Activated CD4-positive, alpha-beta memory T cell treated with anti-CD3 and anti-CD28 coated beads, Interleukin-2, amount 10 ng/mL, durations not matched to agents 7 days and 5 days (primary cell): ENCODE measurements at places on chromosomes 12 and 14.

DNA sequence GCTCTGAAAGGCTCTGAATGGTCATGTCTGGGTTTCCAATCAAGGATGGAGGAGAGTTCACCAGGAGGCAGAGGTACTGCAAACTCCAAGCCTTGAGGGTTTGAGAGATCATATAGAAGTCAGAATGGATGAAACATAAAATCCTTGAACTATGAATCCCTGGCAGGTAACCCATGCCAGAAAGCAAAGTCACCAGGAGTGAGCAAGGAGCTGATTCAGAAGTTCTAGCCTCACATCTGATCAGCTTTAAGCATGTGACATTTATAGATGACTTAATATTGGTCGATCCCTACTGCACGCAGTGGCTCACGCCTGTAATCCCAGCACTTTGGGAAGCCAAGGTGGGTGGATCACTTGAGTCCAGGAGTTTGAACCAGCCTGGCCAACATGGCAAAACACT lies 126.1 kb upstream of the MED13L start:
- no peaks in the 10 kb centered on the region for H3K36me3 ChIP-seq
- no peak overlapping the region for H3K27ac ChIP-seq
- H3K4me1 ChIP-seq, result no peaks in the 10 kb centered on the region
- no peak for DNase-seq
- H3K27me3 ChIP-seq, result peaks cover 3% of the 10 kb centered on the region

DNA sequence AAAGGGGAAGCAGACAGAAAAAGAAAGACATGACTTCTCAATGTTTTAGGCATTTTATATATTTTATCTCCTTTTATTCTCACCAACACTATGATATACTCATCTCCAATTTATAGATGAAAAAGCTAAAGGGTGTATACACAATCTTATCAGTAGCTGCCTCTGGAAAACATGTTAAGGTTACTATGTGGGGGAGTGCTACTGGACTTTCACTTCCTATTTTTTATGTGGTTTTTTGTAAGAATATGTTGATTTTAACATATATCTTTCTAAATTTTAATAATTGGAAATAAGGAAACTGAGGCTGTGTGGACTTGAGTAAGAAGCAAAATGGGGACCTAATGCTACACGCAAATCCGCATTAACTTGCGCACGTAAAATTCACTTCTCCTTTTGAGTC lies 99.6 kb upstream of the PDE3A start:
- no peaks in the 10 kb centered on the region for H3K27me3 ChIP-seq
- H3K36me3 ChIP-seq, result no peaks in the 10 kb centered on the region
- DNase-seq, result no peak
- H3K4me1 ChIP-seq, result no peaks in the 10 kb centered on the region

- H3K36me3 ChIP-seq, result peaks cover 43% of the 10 kb centered on the region
- peaks cover 35% of the 10 kb centered on the region for H3K4me1 ChIP-seq
- no peak for DNase-seq
- H3K27ac ChIP-seq, result peak overlapping the region; percentile 42
Observed at GRCh38 chr12:57096099-57096572, 7.2 kb downstream of the NAB2 start.

GRCh38 chr14:93011650-93012325 lies 88.8 kb downstream of the CHGA start:
- DNase-seq, result no peak
- H3K36me3 ChIP-seq, result no peaks in the 10 kb centered on the region
- no peak overlapping the region for H3K27ac ChIP-seq
- peaks cover 17% of the 10 kb centered on the region for H3K4me1 ChIP-seq
